ENCODE measurements at places on chromosomes 2 and 18. TPM values are rescaled to one million over a fixed set of nuclear protein-coding genes. Genes with fewer than 3 reads are reported as not detected.

- H3K27me3 ChIP-seq: peaks cover 2% of the 10 kb centered on the region
- no peak overlapping the region for H3K4me3 ChIP-seq
- DNase-seq: peak; percentile 88
- no peak overlapping the region for H3K27ac ChIP-seq
- peaks cover 6% of the 10 kb centered on the region for H3K4me1 ChIP-seq
Measured at GRCh38 chr2:199985625-199986207, 30.3 kb downstream of the MAIP1 start.

DNA sequence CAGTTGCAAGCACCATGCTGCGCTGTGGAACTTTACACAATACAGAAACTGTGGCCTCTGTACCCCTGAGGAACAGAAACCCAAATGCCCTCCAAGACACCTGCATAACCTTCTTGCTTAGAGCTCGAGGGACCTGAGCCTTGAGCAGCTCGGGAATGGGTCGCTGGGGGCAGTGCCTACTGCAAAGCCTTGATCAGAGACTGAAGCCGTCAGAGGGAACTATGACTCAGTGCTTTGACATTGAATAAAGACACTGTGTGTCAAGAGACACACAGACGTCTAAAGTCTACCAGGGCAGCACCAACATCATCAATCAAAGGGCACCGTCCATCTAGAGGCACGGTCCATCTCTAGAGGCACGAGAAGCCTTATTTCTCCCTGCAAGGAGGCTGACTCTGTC is 30.6 kb downstream of the GPR45 start:
- no peaks in the 10 kb centered on the region for H3K4me1 ChIP-seq
- no peak overlapping the region for H3K27ac ChIP-seq
- H3K27me3 ChIP-seq: no peaks in the 10 kb centered on the region

DNA sequence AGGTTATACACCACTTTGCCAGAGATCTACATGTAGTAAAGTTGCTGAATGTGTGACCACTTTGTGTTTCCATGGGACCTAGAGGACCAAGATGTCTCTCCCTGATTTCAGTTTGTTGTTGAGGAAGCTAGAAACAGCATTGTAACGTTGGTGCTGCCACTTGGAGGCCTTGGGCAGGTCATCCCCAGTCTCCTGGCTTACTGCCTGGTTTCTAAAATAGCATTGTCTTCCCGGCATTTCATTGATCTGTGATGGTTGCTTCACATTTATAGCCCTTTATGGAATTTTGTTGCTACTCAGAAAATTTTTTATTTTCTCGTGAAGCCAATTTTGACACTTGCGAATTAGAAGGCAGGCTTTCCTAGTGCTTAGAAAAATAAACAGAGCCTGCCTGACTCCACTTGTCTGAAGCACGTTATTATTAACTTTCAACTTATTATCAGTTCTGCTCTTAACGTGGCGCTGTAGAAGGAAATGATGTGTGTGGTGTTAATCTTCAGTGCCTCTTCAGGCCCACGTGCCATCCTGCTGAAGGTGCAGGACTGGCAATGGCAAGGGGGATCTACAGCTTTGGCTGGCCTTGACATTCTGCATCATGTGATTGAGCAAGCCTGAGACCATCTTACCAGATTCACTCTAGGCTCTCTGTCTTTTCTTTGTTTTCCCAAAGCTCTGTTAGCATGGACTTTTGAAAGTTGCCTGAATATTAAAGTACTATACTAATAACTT is 59.9 kb downstream of the INPP4A start:
- H3K4me1 ChIP-seq: peaks cover 70% of the 10 kb centered on the region
- no peak for DNase-seq
- H3K4me3 ChIP-seq: no peak overlapping the region

DNA sequence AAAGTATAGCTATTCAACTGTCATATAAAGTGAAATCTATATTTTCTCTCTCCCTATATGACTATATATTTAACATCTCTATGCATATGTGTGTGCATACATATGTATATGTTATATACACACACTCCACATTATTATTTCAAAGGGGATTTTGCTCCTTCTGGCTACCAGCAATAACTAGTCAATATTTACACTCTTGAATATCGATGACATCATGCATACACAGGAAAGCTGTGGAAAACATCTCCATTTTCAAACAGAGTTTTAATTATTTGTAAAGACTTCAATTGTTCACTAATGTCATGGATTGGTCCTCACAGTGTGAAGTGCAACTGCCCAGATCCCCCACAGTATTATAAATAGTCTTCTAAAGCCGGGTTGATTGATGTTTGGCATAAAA is 195.9 kb upstream of the TCF4 start:
- no peak overlapping the region for H3K4me3 ChIP-seq
- no peak overlapping the region for H3K27ac ChIP-seq
- no peak for DNase-seq
- H3K27me3 ChIP-seq: peaks cover 32% of the 10 kb centered on the region
- H3K36me3 ChIP-seq: no peaks in the 10 kb centered on the region

DNA sequence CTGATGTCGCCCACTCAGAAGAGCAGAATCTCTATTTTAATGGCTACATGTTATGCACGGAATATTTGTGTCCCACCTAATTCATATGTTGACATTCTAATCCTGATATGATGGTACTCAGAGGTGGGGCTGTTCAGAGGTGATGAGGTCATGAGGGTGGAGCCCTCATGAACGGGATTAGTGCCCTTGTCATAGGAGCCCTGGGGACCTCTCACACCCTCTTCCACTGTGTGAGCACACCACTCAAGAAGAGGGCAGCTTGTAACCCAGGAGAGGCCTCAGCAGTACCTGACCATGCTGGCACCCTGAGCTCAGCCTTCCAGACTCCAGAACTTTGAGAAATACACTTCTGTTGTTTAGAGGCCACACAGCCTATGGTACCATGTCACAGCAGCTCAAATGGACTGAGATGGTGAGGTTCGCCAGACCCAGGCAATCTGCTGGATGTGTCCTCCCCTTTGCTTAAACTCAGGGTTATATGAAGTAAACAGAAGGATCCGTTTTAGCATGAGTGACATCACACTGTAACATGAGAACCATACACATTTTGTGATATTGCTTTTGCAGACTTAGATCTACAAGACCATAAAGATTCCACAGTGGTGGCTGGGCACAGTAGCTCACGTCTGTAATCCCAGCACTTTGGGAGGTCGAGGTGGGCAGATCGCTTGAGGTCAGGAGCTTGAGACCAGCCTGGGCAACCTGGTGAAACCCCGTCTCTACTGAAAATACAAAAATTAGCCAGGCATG is 48.7 kb downstream of the ATOH8 start:
- peaks cover 6% of the 10 kb centered on the region for H3K4me1 ChIP-seq
- H3K27ac ChIP-seq: no peak overlapping the region
- no peaks in the 10 kb centered on the region for H3K36me3 ChIP-seq
- H3K4me3 ChIP-seq: no peak overlapping the region
- no peak for DNase-seq

DNA sequence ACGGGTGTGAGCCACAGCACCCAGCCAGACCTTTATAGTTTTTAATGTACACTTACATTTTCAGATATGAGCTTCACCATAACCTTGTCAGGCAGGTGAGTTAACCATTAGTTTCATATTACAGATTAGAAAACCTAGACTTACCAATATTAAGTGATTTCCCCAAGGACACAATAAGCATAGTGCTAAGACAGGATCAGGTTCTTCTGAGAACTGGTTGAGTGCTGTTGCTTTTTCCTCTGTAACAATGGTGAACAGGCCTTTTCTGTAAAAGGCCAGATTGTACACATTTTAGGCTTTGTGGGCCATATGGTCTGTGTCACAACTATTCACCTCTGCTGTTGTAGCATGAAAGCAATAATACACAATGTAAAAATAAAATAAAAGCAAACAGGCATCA is 332.0 kb downstream of the PIK3C3 start:
- H3K27ac ChIP-seq: no peak overlapping the region
- DNase-seq: no peak
- H3K27me3 ChIP-seq: no peaks in the 10 kb centered on the region
- no peaks in the 10 kb centered on the region for H3K36me3 ChIP-seq

GRCh38 chr2:39411181-39411944 is 25.7 kb downstream of the MAP4K3 start:
- H3K4me1 ChIP-seq: peaks cover 30% of the 10 kb centered on the region
- H3K27me3 ChIP-seq: no peaks in the 10 kb centered on the region
- H3K4me3 ChIP-seq: no peak overlapping the region
- DNase-seq: no peak
- no peak overlapping the region for H3K27ac ChIP-seq

DNA sequence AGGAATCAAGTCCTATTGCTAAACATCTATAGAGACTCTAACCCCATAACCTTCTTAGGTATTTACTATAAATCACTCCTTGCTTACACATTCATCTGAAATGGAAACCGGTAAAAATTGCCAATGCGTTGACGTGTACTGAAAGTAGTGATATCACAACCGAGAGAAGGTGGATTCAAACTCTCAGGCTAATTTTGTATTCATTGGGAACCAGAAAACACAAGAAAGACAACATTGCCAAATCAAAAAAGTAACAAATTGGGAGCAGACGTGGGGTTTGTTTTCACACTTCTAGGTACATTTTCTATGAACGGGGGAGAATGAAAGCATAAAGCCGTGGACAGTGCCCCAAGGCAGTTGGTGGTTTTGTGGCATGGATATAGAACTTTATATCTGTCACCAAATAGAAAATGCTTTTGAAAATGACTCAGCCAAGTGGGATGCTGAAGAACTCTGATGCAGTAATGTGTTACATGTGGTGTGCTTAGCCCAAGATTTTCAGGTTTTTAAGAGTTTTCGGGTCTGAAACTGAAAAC is 155.1 kb upstream of the RASGRP3 start:
- H3K27ac ChIP-seq: peak overlapping the region; percentile 91
- peak; percentile 75 for DNase-seq
- peak overlapping the region; percentile 61 for H3K4me3 ChIP-seq
- H3K27me3 ChIP-seq: peaks cover 5% of the 10 kb centered on the region

DNA sequence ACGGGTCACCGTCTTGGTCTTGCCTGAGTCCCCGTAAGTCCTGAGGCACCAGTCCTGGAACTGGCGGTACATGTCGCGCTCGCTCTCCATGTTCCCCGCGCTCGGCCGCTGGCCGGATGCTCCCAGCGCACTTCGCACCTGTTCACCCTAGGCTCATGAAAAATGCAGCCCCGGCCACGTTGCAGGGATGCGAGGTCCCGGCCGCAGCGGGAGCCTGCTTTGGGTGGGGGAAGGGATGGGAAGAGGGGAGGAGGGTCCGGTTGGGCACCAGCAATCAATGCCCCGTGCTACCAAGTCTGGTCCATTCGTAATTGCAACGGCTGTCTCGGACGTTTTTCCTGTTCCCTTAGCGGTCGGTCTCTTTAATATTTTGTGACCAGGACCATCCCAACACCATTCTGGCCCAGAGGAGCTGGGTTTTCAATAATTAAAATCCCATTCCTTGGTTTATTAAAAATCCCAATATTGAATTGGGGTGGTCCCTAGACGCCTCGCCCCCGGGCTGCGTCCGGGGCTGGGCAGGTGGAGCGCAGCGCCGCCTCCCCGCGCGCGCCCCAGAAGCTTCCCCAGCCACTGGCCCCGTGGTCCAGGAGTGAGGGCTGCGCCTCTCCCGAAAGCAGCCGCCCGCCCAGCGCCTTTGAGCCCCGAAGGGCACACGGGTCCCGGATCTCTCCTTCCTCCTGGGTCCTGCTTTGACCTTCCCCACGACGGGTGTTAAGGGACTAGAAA is 1.4 kb downstream of the NOL4 start:
- no peak for DNase-seq
- H3K27ac ChIP-seq: no peak overlapping the region
- H3K36me3 ChIP-seq: no peaks in the 10 kb centered on the region
- no peak overlapping the region for H3K4me3 ChIP-seq
- peaks cover 38% of the 10 kb centered on the region for H3K27me3 ChIP-seq
- no peaks in the 10 kb centered on the region for H3K4me1 ChIP-seq

DNA sequence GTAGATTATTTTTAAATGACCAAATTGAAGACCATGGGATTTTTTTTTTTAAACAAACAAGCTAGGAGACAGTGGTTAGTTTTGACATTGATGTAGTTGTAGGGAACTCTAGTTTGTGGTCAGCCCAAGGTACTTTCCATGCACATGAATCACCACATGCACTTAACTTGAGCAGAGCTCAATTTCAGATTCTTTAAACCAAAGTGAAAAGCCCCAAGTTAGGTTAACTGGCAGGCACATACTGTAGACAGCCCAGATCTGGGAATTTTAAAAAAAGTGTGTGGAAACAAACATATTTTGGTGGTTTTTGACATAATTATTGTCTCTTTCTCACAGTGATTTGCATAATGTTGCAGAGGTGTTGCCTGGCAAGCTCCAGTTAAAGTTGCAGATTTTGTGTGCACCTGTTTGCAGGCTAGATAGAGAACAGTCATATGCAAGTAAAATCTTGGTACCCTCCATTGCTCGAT is 88.4 kb downstream of the BCL2L11 start:
- peaks cover 35% of the 10 kb centered on the region for H3K4me1 ChIP-seq
- peaks cover 26% of the 10 kb centered on the region for H3K36me3 ChIP-seq
- H3K4me3 ChIP-seq: peak overlapping the region; percentile 19
- peak; percentile 84 for DNase-seq

DNA sequence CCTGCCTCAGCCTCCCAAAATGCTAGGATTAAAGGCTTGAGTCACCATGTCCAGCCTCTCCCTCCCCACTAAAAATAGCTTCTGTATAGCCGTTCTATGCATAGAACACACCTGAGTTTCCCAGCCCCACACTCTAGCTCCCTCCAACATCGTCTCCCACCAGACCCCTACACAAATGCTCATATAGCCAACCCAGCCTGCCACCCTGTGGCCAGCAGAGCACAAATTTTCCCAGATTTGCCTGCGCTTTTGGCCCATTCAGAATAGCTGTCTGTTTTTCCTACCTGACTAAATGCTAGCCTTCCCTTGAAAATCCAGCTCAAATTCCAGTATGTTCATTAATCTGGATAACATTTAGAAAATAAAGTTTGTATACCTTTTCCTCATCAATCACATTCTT is 22.8 kb downstream of the TRABD2A start:
- peaks cover 43% of the 10 kb centered on the region for H3K36me3 ChIP-seq
- H3K27me3 ChIP-seq: no peaks in the 10 kb centered on the region
- no peak overlapping the region for H3K4me3 ChIP-seq
- peaks cover 84% of the 10 kb centered on the region for H3K4me1 ChIP-seq

- no peaks in the 10 kb centered on the region for H3K36me3 ChIP-seq
- no peak overlapping the region for H3K4me3 ChIP-seq
- H3K4me1 ChIP-seq: peaks cover 5% of the 10 kb centered on the region
- no peak overlapping the region for H3K27ac ChIP-seq
Measured at GRCh38 chr2:173545364-173545763, 190.7 kb downstream of the CDCA7 start.

GRCh38 chr2:128269063-128269989 is 49.3 kb downstream of the HS6ST1 start:
- H3K27me3 ChIP-seq: no peaks in the 10 kb centered on the region
- H3K4me1 ChIP-seq: no peaks in the 10 kb centered on the region

DNA sequence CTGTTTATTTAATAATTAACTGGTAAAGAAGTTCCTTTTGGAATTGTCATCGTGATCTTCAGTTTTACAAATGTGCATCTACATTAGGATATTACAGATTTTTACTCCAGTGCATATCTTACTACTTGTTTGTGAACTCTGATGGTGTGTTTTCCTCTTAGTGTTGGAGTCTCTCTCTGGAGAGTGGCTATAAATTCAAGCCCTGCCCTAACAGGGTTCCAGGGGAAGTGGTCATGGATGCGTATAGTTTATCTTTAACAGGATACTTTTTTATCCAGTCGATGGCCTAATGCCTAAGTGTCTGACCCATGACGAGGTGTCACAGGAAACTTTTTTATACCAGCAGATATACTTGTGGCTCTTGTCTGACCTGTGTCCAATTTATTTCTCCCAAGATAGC is 75.4 kb downstream of the CHN1 start:
- no peak overlapping the region for H3K4me3 ChIP-seq
- H3K27ac ChIP-seq: no peak overlapping the region
- no peaks in the 10 kb centered on the region for H3K4me1 ChIP-seq
- DNase-seq: no peak

SLC9A4 gene
- 0.07 TPM for total RNA-seq

EGR4 gene
- total RNA-seq: 1.2 TPM

IL18RAP gene
- total RNA-seq: 15.0 TPM

MC5R gene
- not detected for total RNA-seq

TMEM178A gene
- not detected for total RNA-seq
